ENCODE measurements at places on chromosomes 7 and 10. TPM values are rescaled to one million over a fixed set of nuclear protein-coding genes. Genes with fewer than 3 reads are reported as not detected.

Gene INHBA
- 1.5 TPM for total RNA-seq

Gene CYP2C19
- total RNA-seq, result not detected

Gene CRTAC1
- 3.8 TPM for total RNA-seq

Gene OR2A42
- not detected for total RNA-seq

Gene GIMAP6
- total RNA-seq, result 12.2 TPM

Gene DPYSL4
- total RNA-seq, result 0.55 TPM

Gene BEND7
- total RNA-seq, result 11.8 TPM

Gene THNSL1
- 0.99 TPM for total RNA-seq

Gene LRRD1
- total RNA-seq, result 0.83 TPM

Gene SLC16A9
- 0.36 TPM for total RNA-seq

Gene LEP
- 0.27 TPM for total RNA-seq

Gene SPDYE2B
- not detected for total RNA-seq

Gene BMPER
- 2.1 TPM for total RNA-seq

Gene FANK1
- total RNA-seq, result 3.5 TPM

Gene SAP25
- 2.5 TPM for total RNA-seq

DNA sequence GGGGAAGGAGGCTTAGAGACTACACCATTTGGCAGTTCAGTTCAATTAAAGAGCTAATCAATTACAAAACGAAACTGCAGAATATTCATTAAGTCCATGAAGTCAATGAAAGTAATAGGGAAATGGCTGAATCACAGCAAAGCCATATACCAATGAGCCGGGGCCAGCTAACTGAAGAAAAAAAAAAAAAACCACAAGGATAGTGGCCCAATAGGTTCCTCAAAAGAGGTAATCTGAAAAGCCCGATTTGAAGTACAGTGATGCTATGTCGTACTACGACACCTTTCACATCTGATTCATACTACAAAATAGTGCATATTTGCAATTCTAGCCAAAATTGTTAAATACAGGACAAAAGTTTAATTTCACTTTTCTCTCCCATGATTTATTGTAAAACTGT lies 2.5 kb downstream of the ARHGAP12 start:
- no peak for DNase-seq

GRCh38 chr10:31187607-31188210 lies 131.3 kb upstream of the ZEB1 start:
- DNase-seq, result no peak

DNA sequence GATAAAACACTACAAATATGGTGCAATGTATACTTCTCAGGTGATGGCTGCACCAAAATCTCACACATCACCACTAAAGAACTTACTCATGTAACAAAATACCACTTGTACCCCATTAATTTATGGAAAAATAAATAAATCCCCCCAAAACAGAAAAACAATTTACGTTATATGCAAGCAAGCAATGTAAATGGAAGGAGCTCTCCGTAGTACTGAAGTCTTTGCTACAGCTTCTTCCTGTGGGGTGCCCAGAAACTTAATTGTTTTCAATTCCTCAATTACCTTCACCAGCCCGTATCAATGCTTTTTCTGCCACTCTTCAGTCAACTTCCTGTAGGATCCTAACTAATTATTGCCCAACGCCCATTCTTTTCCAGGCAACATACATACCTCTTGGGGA lies 138.1 kb downstream of the RELN start:
- no peak for DNase-seq

- DNase-seq, result no peak
Observed at GRCh38 chr7:158898025-158898424, 41.7 kb downstream of the DYNC2I1 start.

DNA sequence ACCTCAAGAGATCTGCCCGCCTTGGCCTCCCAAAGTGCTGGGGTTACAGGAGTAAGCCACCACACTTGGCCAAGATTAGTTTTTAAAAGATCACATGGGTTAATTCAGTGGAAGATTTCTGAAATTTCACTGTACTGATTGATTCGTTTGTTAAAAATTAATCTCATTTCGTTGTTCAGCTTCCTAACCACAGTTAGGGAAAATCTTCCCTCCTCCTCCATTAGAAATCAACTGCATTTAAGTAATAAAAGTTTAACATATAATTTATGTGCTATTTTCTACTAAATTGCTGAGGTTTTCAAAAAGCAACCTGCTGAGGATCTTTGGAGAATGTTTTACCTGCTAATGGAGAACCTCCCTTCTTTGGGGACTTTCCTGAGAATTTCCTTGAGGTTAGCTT lies 522.4 kb downstream of the GATA3 start:
- no peak for DNase-seq

DNA sequence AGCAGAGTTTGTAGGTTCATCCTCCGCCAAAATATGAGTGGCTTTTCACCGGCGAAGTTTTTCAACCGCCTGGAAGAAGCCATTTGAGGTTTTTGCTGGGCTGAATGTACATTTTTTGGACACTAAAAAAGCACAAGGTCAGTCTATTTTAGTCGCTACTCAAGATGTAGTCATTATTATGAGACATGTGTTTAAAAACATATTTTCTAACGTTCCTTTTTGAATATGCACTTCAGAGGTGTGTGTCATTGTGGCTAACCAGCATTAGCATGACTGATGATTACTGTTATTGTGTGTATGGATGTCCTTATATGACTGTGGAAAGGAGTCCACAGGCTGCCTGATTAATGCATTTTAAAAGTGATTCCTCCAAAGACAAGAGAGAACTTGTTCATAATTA lies 605.4 kb downstream of the INHBA start:
- DNase-seq, result no peak

GRCh38 chr7:92242972-92243371 lies 2.7 kb downstream of the KRIT1 start:
- no peak for DNase-seq

DNA sequence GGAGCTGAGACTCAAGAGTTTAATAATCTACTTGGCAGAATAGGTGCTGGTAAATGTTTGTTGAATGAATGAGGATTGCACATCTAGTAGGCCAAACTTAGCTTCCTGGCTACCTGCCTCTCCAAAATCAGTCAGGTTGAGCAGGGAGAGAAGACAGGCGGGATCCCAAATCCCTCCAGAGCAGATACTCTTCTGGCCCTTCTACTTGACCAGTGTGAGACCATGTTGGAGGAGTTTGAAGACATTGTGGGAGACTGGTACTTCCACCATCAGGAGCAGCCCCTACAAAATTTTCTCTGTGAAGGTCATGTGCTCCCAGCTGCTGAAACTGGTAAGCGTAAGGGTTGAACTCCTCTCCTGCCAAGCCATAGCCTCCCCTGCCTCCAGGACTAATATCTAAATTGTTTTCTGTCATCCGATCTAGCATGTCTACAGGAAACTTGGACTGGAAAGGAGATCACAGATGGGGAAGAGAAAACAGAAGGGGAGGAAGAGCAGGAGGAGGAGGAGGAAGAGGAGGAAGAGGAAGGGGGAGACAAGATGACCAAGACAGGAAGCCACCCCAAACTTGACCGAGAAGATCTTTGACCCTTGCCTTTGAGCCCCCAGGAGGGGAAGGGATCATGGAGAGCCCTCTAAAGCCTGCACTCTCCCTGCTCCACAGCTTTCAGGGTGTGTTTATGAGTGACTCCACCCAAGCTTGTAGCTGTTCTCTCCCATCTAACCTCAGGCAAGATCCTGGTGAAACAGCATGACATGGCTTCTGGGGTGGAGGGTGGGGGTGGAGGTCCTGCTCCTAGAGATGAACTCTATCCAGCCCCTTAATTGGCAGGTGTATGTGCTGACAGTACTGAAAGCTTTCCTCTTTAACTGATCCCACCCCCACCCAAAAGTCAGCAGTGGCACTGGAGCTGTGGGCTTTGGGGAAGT lies 2.2 kb upstream of the MBLAC1 start:
- no peak for DNase-seq

DNA sequence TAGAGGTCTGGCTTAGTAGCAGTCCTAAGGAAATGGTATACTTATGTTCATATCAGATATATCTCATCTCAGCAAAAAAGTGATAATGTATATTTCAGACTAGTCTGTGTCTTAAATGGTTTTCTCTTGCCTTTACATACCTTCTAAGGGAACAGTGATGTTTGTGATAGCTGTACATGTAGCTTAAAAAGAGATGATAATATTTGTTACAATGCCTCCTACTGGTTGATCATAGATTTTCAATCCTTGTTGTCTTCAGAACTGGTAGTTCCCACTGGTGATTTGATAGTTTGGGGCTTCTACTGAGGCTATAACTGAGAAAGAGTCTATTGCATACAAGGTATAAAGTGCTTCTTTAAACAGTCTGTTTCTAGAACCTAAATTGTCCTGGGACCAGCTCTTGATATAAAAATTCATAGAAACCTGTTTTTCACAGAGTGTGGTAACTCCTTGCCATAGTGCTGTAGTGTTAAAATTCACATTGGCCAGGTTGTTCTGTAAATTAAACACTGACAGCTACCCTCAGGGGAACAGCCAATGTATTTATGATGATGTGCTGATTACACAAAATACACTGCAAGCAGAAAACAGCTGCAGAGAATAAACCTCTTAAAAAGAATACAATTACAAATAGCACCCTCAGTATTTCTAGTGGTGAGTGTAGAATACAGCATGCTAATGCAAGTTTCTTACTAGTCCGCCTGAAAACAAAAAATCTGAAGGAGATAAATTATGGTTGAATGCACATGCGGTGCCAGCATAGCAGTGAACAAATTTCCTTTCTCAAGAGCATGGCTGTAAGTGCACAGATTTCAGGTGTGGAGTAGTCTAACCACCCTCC lies 90.3 kb downstream of the BTRC start:
- DNase-seq, result no peak

- no peak for DNase-seq
Observed at GRCh38 chr7:120311028-120311788, 38.2 kb downstream of the KCND2 start.

GRCh38 chr10:60246382-60246781 lies 143.3 kb downstream of the ANK3 start:
- DNase-seq, result no peak

DNA sequence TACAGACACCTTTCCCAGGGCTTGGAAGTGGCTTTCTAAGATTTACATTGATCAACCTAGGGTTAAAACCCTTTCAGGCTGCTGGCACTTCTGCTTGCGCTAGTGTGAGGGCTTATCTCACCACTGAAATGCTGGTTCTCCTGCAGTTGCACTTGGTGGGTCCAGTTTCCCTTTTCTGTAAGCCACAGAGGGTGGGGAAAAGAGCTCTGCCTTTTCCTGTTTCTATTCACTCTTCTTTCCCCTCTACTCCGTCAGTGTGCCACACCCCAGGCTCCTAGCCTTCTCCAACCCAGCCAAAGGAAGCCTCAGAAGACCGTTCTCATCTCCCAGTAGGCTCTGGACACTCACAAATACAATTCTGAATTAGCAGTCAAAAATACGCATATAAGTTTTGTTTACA lies 19.0 kb upstream of the CAPZA2 start:
- DNase-seq, result no peak

DNA sequence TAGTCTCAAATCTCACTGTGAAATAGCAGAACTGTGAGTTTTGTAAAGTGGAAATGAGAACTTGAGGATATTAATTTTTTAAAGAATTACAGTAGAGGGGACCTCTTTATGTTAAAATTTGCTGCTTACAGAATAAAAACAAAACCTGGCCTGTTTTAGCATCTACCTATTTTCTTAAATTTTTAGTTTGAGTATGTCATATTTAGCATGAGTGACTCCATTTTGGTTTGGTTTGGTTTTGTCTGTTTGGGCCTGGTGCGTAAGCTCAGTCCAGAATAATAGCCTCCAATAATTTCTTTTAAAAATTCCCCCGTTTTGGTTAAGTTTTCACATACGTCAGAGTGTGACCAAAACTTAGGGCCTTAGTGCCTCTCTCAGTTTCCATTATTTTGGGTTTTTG lies 152.0 kb upstream of the ZNF92 start:
- DNase-seq, result no peak

- no peak for DNase-seq
Observed at GRCh38 chr10:130050721-130051120, 59.9 kb downstream of the C10orf143 start.

- DNase-seq, result no peak
Observed at GRCh38 chr7:94449151-94449725, 54.5 kb downstream of the COL1A2 start.

GRCh38 chr7:155921086-155921803 lies 109.0 kb upstream of the SHH start:
- DNase-seq, result peak; percentile 54

- no peak for DNase-seq
Observed at GRCh38 chr10:106980495-106981451, 183.7 kb downstream of the SORCS1 start.

DNA sequence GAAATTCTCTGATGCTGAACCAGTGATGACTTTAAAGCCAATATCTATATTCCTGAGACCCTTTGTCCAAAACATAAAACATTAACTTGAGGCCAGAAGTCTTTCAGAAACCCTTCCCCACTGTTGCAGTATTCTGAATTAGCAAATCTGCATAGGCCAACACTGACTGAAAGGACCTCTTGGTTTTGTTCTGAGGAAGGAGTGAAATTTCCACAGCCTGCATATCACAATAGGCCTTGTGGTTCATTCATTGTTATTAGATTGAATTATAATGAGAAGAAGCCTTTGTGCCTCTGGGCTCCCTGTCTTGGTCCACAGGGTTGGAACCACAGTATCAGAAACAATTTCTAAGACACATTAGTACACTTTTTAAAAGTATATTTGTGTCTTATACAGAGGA lies 90.3 kb downstream of the CCNY start:
- no peak for DNase-seq

Measured in sigmoid colon (tissue), 7 donors.